Trophoblast cell (in vitro differentiated cells and primary cell): ENCODE measurements at places on chromosomes 12 and 14.

- no peak for DNase-seq
Measured at GRCh38 chr12:108600702-108601007, 2.8 kb upstream of the TMEM119 start.

DNA sequence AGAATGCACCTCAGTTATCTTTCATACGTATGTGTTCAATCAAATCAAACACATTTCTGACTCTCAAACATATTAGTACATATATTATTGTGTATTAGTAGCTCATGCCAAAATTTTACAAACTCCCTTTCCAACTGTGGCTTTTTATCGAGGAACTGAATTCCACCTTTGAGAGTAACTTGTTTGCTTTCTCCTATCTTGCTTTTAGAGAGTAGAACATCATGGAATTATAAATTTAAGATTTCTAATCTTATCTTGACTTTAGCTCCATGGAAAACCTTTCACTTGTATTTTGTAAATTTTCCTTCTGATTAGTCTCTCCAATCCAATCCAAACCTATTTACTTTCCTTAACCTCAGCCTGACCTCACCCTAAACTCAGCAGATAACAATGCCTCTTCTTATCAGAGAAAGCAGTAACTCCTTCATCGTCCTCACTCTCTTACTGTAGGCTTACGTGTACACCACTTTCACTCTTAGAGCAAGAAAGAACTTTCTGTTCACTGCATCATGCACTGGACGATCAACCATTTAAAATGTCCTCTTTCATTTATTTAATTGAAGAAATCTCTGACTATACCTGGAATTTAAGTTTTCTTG, 164.5 kb downstream of the TMTC3 start:
- DNase-seq: no peak

- no peak for DNase-seq
Measured at GRCh38 chr12:94267537-94267872, 119.1 kb downstream of the PLXNC1 start.

GRCh38 chr12:104306376-104306775, 2.8 kb downstream of the EID3 start:
- no peak for DNase-seq

- DNase-seq: no peak
Measured at GRCh38 chr12:55188573-55188972, 32.3 kb upstream of the OR10A7 start.

DNA sequence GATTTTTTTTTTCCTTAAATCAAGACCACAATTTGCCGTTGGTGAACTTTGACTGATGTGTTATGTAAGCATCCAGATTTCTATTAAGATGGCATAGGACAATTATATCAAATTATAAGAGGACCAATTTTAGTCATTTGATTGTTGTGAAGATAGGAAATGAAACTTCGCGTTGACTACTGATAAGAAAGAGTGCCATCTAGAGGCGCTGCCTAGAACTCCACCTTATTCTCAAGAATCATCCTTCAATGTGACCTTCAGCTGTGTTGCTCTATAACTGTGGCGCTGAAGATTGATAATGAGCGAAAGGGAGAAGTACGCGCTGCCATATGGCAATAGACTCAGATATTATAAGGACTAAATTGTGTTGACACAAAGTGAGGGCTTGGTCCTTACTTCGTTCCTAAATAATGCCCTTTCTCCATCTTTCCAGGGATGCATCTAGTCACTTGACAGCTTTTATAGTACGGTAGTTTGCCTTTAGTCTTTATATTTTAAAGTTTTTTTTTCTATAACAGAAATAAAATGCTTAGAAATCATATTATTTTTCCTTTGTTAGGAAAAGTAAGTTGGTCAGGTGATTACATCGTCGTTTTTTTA, 350.8 kb upstream of the STXBP6 start:
- peak; percentile 43 for DNase-seq

GRCh38 chr14:42002141-42002540, 395.5 kb downstream of the LRFN5 start:
- DNase-seq: no peak

DNA sequence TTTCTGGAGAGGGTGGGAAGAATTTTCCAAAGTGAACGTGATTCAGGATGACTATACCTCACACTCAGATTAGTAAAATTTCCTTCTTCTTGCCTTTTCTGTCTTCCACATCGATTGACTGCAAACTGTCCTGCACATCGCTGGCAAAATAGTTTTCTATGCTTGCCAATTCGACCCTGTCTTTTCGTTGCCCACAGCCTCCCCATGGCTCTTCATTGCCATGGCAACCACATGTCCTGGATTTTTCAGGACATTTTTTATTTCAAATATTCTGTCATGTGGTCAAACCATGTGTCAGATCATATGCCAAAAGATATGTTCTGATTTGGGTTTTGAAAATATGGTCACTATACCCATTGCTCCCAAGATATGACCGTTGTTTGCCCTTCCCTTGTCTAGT, 46.9 kb upstream of the OTX2 start:
- DNase-seq: no peak

DNA sequence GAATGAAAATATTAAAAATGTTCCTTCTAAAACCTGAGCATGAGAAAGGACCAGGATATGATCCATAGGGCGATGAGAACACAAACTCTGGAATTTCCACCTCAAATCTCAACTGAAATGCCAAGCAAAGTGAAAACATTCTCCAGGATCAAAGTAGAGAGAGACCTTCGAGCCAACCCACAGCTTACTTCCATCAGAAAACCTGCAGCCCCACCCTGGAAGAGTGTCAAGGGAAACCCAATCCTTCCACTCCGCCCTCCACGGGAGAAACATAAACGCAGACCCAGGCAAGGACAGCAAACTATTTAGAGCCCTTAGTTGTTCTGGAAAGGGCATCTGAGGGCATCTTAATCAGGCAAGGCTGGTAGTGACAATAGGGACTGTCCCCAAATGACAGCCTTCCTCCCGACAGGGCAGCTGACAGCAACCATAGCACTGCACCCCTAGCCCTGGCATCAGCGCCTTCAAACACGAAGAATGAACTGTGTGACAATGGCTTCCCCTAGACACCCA, 21.8 kb downstream of the SLC15A4 start:
- DNase-seq: no peak

DNA sequence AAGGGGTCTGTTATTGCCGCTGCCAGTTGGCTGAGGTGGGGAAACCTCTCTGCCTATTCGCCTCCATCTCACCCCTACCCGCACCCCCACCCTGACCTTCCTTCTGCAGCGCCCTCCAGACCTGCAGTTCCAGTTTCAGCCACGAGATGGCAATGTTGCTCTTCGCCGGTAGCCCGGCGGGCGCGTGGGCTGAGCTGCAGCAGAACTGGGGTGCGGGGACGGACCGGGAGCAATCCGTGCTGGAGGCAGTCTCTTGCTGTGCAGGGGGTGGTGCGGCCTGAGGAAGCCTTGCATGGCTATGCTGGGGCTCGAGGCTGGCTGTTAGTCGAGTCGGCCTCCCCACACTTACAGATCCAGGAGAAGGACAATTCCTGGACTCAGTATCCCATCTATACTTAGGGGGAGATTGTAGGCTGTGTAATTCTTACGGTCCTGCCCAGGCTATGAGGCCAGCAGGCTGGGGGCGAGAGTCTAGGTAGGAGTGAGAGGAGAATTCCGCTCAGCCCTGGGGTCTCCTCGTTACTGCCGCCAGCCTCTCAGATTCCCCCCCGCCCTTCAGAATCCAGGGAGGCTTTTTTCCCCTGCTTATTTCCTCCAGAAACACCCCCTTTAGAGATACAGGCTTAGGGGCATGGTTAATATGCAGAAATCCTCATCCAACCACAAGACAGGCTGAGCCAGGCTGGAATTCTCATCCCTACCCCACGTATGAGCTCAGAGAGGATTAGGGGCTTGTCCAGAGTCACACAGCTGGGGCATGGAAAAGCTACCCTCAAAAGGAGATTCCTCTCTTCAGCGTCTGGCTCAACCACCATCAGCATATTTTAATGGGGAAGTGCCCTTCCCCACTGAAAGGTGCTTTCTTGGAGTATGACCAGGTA, 118.2 kb downstream of the AACS start:
- peak; percentile 86 for DNase-seq

DNA sequence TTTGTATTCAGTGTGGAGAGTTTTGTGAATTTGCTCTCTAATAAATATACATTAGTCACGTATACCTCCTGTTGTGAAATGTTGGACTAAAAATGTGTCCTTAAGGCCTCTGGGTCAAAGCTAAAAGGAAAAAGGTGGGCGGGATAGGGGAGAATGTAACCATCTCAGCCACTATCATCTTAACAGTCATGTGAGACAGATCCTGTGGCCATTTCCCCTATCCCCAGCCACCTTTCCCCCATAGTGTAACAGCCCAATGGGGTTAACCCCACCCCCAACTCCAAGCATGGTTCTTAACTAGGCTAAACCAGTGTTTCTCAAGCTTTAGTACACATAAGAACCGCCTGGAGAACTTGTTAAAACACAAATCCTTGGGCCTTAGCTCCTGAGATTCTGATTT, 6.5 kb upstream of the ITPR2 start:
- no peak for DNase-seq

- no peak for DNase-seq
Measured at GRCh38 chr12:45663455-45663854, 66.1 kb upstream of the ARID2 start.

DNA sequence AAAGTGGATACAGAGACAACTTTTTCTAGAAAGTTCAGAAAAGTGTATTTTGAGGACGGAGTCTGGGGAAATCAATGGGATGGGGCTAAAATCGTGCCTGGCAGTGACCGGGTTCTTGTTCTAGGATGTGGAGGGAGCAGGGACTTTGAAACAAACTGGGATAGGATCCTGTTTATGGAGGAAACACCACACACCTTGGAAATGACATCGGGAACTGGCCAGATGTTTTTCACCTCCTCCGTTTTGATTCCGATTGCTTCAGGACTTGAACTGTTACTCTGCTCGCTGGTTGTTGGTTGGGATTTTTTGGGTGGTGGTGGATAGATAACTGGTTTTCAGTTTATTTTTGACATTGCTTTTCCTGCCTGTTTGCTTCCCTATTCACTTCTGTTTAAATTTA, 506 bp downstream of the EMP1 start:
- no peak for DNase-seq

DNA sequence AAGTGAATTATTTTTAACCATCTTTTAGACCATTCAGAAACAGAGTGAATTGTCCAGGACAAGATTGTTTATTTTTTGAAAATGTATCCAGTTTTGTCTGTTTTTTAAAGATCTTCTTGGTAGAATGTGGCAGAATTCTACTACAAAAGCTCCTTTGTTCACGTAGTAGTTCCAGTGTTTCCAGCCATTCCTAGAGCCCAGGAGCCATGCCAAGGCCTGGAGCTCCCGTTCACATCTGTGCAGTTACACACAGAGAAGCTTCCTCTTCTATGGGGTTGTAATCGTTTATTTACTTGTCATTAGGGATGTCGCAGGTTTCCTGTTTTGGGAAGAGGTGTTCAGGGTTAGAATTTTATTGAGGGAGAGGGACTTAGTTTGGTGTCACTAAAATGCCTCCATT, 409.8 kb downstream of the NPAS3 start:
- no peak for DNase-seq

GRCh38 chr12:75487308-75487707, 6.8 kb downstream of the GLIPR1 start:
- peak; percentile 36 for DNase-seq

DNA sequence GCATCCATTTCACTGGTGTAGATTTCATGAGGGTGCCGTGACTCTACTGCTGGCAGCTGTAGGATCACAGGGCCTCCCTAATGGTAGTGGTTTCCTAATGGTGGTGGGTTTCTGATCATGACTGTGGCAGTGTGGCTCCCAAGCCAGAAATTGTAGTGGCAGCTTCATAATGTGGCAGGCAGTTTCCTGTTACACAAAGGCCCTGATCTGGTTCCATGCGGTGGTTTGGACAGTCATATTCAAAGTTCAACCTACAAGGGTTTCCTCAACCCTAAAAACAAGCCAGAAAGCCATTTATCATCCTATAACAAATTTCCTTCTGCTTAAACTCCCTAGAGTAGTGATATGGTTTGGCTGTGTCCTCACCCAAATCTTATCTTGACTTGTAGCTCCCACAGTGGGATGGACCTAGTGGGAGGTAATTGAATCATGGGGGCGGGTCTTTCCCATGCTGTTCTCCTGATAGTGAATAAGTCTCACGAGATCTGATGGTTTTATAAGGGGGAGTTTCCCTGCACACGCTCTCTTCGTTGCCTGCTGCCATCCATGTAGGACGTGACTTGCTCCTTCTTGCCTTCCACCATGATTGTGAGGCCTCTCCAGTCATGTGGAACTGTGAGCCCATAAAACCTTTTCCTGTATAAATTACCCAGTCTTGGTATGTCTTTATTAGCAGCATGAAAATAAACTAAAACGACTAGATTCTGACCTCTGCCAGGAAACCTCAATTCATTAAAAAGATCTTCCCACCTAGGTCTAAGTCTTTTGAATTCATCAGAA, 257.1 kb downstream of the EFCAB11 start:
- DNase-seq: no peak

DNA sequence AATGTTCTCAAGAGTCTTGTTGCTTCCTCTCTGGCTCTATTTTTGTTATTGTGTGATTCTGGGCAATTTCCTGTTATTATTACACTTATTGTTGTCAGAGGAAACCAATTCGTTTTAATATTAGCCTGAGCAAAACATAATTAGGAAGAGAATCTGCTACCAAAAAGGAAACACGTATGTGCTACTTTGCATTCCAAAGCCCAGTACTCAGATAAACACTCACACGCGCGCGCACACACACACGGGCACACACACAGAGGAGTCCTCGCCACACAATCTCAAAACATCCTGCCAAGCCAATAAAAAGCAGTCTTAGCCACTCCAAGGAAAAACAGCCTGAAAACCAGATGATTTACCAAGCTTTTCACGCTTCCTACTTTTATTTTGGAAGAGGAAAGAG, 400.7 kb downstream of the NUAK1 start:
- no peak for DNase-seq

- peak; percentile 63 for DNase-seq
Measured at GRCh38 chr12:24754690-24755638, 193.9 kb downstream of the BCAT1 start.

- DNase-seq: peak; percentile 26
Measured at GRCh38 chr12:56257491-56258067, 605 bp downstream of the ANKRD52 start.

GRCh38 chr14:76331328-76332011, 44.5 kb upstream of the ESRRB start:
- no peak for DNase-seq

GRCh38 chr12:11973396-11973795, 97.3 kb upstream of the BCL2L14 start:
- DNase-seq: no peak

DNA sequence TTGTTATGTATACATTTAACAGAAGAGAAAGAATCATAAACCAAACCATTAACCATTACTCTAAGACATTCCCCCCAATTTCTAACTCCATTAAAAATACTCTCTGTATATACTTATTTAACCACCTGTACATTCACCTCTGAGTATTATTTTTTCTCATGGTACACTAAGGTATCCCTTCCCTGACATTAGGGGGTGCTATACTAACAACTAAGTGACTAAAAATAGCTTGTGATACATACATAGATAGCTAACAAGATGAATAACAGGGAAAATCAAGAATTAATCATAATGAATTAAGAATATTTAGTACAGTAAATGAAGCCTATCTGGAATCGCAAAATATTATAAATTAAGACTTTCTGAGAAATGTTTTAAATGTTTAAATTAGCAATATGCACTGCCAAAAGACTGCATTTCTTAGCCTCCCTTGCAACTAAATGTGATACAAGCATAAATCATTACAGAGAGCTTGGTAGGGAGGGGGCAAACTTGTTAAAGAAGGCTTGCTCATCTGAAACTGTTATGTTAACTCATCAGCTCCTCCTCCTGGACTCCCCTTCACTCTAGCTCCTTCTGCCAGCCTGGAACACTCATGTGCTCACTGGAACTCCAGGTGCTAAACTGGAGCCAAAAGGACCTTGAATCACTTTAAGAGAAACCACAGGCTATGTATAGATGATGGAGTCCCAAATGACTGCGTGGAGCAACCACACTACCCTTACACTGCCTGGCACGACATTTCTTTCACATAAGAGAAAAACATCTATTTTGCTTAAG, 14.9 kb downstream of the C2CD5 start:
- peak; percentile 53 for DNase-seq
